Heart right ventricle (tissue), 16 donors: ENCODE measurements at places on chromosomes 2 and 18. TPM values are rescaled to one million over a fixed set of nuclear protein-coding genes. Genes with fewer than 3 reads are reported as not detected.
A peak's percentile ranks its signal among the peaks of the same experiment; 100 is the strongest.

ACVR1C gene
- 2.4 TPM for total RNA-seq

COBLL1 gene
- 15.5 TPM for total RNA-seq

DSC3 gene
- 0.13 TPM for total RNA-seq

GAREM2 gene
- total RNA-seq = 2.3 TPM

EVA1A gene
- total RNA-seq = 0.17 TPM

HTR2B gene
- total RNA-seq = 2.3 TPM

SCG2 gene
- not detected for total RNA-seq

GRCh38 chr2:237081596-237081995, 4.1 kb upstream of the COPS8 start:
- no peak for DNase-seq

DNA sequence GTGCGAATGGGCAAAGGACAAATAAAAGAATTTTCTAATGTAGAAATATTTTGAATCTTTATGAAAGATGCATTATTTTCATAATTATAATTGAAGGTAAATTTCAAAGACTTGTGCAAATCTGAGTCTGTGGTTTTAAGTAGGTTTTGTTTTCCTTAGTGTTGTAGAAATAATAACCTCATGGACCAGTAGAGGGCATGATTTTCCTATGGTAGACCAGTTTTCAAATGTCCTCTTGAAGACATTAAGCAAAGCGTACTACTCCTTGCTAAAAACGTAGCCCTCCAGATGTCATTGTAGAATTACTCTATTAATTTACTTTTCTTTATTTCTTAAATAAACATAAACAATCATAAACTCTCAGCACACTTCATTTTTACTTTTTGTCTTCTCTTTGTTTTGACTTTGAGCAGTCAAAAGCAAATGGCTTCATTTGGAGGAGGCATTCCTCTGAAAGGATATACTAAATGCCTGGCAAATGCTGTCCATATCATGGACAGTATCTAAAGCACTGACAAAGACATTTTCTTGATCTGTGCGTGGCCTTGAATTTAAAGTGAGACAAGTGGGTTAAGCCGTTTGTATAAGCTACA, 85.8 kb upstream of the FAM237A start:
- no peak for DNase-seq

- no peak for DNase-seq
Measured at GRCh38 chr2:85655961-85656417, 12.0 kb downstream of the SFTPB start.

- no peak for DNase-seq
Measured at GRCh38 chr2:19963386-19963785, 26.5 kb downstream of the WDR35 start.

- DNase-seq = no peak
Measured at GRCh38 chr18:11488175-11488574, 121.2 kb upstream of the SLC35G4 start.

- DNase-seq = no peak
Measured at GRCh38 chr18:3552305-3552704, 102.3 kb downstream of the TGIF1 start.

GRCh38 chr2:22450831-22451230, 934.1 kb upstream of the KLHL29 start:
- DNase-seq = no peak

DNA sequence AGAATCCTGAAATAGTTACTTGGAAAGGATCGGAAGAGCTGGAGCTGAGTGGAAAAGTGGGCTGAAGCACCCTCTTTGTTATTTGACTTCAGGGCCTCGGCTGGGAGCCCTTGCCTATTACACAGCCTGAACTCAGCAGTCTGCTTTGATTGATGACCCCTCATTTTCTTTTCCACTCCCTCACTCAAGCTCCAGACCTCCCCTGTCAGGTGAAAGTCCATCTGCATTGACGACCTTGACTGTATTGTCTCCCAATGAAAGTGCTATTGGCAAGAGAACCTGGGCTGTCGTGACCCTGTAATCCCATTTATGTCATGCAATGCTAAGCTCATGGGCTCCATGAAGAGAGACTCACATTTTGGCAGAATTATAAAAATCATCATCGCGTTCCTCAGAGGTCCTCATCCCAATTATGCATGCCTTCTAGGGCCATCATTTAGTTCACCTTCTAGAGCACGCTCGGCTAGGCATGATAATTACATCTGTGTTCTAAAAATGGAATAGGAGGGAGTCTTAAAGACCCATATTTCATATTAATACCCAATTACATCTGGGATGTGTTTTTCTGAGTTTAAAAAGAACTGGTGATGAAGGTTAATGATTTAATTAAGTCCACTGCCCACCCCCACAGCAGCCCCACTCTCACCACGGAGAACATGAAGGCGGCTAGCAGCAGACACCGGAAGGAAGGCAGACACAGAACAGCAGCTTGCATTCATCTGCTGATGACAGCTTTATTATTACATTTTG, 472.5 kb downstream of the PID1 start:
- no peak for DNase-seq

DNA sequence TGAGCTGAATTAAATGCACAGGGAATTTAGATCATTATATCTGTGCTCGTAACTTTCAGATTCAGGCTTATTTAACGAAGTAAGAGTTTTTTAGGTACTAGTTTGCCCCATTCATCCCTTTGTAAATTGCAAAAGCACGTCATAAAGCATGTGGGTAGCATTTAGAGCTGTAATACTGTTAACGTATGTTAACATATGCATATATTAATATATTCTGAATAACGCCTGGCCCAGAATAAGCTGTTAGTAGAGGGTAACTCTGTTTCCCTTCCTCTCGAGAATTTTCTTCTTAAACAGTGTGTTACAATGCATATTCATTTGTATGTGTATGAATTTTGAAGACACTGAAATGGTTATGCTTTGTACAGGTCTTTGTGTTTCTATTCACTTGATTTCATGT, 30.5 kb downstream of the KDM3A start:
- no peak for DNase-seq

DNA sequence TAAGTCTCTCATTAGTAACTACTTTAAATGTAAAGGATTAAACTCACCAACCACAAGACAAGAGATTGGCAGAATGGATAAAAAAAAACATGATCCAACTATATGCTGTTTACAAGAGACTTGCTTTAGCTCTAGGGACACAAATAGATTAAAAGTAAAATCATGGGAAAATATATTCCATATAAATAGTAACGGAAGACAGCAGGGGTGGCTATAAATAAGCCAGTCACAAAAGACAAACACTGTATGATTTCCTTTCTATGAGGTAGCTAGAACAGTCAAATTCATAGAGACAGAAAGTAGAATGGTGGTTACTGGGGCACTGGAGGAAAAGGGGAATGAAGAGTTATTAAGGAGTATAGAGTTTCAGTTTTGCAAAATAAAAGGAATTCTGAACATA, 145.2 kb downstream of the THADA start:
- no peak for DNase-seq

GRCh38 chr2:203059567-203060240, 45.0 kb downstream of the NBEAL1 start:
- DNase-seq = no peak

GRCh38 chr18:49582579-49582978, 20.7 kb downstream of the LIPG start:
- no peak for DNase-seq

DNA sequence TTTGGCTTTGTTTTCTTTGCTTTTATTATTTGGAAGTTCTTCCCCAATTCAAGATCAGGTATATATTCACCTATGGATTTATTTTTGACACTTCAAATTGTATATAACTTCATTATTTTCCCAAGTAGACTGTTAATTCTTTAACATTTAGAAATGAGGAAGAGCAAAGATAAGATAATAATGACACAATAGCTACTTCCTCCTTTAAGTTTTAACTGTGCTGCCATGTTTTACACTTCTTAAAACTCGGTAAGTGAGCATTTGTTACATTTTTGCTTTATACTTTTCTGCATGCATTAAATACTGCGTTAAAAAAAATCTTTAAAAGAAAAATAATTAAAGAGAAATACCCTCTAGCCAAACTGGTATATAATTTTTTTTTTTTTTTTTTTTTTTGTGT, 32.5 kb downstream of the SLC66A3 start:
- DNase-seq = no peak

GRCh38 chr2:115910270-115910669, 1467.8 kb downstream of the DPP10 start:
- no peak for DNase-seq

DNA sequence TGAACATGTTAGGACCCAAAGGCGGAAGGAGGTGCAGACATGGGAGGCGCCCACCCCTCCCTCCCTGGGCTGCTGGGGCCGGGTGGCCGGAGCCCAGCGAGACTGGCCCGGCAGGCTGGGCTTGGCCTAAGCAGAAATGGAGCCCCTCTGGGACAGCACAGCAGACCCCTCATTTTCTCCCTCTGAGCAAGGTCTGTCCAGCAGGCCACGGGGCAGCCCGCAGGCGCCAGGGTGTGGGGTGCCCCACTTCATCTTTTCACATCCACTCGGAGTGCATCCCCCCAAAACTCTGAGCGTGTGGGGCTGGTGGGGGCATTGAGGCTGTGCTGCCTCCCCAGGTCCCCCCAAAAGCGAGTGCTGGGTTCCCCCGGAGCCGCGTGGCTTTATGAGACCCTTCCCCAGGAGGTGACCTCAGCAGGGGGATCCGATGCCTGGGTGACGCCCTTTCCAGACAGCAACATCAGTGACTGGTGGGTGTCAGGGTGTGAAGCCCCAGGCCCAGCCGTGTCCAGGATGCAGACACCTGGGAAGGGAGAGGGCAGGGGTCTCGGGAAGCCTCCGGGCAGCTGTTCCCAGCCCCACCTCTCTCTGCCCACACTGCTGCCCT, 36.7 kb upstream of the GPC1 start:
- DNase-seq = no peak

DNA sequence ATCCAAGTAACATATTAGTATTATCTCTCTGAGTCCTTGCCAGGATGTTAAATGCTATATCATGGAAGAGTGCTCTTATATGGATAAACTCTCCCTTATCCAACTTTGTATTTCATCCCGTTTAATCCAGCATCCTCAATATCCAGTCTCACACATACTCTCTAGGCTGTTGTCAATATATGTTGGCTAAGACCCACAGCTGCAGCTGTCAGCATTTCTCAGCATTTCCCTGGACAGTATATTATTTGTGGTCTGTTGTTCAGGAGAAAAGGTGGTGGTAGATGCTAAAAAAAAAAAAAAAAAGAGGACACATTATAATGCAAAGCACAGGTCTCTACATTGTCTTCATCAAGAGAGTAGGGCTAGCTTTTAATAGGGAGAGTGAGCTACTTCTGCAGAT, 1368.0 kb upstream of the ZEB2 start:
- DNase-seq = no peak

DNA sequence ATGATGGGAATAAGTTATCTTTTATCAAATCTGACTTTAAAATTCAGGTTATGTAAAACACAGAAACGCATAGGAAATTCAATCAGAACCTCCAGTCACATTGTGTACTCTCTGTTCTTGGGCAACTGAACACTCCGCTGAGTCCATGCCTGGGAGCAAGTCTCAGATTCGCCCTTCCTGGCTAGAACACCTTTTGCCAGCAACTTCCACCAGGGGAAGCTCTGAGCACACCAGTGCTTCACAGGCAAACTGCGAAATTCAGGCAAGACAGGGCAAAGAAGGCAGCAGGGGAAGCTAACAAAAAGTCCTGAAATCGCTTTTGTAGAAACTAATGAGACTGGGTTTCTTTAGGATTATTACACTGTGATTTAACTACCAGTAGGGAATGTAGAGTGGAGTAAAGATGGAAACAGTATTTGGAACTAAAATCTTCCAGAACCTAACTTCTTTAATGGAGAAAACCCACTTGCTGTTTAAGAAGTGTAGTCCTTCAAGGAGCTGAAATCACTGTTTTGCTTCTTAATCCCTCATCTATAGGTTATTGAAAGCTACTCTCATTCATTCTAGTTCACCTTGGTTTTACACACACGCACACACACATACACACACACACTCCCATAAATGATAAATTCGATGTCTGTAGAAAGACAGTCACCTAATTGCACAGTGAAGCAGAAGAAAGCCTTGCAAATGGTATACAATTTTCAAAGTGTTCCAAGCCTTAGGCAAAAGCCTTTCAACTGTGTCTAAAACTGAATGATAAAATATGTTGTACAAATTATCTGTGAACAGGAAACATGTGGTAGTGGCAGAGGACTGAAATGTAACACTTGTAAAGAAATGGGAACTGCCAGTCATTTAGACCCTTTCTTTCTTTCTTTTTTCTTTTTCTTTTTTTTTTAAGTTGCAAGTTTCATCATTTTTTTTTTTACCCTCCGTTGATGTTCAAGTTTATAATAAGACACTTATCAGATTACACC, 214.5 kb downstream of the TMEM182 start:
- DNase-seq = peak; percentile 11

DNA sequence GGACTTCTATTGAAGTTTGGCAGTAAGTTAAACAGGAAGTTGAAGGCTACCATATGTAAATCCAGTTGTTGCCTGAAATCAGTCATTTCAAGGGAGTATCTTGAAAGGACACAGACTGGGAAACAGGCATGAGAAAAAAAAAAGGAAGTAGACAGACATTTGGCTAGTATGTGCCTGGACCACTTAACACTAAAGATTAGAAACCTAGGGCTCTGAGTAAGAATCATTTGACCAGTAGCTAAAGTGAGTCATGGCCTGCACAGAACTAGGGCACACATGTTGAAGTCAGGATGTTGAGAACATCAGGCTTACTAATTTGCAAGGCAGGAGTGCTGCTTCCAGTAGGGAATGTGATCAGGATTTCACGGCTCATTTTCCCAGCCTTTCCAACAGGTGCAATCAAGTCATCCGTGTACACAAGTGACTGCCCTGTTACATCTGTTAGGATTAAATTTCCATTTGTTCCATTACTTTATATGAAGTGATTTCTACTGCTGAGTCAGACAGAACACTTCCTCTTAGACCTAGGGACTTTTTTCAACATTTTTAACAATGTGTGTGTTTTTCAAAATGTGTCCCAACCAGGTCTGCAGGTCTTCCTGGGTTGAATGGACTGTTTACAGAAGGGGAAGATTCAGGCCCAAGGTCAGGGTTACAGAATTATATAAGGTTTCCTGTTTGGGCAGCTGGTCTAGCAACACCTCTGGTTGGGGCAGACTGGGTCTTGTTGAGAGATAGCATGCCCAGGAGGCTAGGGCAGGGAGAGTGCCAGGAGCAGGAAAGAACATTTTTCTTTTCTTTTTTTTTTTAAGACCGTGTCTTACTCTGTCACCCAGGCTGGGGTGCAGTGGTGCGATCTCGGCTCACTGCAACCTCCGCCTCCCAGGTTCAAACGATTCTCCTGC, 145.6 kb downstream of the TGIF1 start:
- no peak for DNase-seq

- peak; percentile 21 for DNase-seq
Measured at GRCh38 chr18:21958707-21959450, 210.5 kb upstream of the GATA6 start.

DNA sequence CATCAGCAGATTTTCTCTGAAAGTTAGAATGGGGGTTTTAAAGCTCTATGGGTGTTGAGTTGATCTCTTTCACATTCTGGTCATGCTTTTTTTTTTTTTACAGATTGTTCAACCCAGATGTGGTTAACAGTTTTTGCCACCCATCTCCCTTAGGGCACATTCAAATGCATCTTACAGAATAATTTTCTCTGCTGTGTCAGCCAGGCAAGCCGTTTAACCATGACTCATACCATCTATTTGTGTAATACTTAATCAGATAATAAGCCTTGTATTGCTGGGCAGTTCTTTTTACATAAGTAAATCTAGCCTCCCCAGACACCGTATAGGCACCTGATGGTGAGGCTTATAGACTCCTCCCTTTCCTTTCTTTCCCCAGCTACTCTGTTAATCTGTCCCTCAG, 62.0 kb downstream of the TGIF1 start:
- no peak for DNase-seq
